ENCODE measurements at places on chromosomes 6 and 20.
A peak's percentile ranks its signal among the peaks of the same experiment; 100 is the strongest.

DNA sequence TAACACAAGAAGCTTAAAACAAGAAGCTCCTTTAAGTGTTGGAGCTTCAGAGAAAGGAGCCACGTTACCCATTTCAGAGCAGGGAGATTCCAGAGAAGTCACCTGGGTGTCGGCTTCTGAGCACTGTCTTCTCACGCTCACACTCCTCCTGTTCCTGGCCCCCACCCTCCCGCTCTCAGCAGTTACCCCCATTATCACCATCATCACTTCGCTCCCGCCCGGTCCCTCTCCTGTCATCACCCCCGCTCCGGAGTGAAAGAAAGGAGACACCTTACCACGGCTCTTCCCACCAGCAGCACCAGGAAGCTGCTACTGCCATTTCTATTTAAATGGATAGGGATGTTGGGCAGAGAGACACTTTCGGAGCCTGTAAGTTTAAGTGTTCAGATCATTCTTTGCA, 123.9 kb downstream of the GMPR start:
- DNase-seq: no peak

- peak; percentile 70 for DNase-seq
Measured at GRCh38 chr6:105424175-105424783, 21.4 kb upstream of the PREP start.

GRCh38 chr6:129643968-129644367, 66.0 kb downstream of the ARHGAP18 start:
- no peak for DNase-seq

GRCh38 chr20:19070681-19071445, 141.6 kb upstream of the SLC24A3 start:
- peak; percentile 5 for DNase-seq

- DNase-seq: peak; percentile 63
Measured at GRCh38 chr20:12203981-12204380, 286.3 kb downstream of the BTBD3 start.

DNA sequence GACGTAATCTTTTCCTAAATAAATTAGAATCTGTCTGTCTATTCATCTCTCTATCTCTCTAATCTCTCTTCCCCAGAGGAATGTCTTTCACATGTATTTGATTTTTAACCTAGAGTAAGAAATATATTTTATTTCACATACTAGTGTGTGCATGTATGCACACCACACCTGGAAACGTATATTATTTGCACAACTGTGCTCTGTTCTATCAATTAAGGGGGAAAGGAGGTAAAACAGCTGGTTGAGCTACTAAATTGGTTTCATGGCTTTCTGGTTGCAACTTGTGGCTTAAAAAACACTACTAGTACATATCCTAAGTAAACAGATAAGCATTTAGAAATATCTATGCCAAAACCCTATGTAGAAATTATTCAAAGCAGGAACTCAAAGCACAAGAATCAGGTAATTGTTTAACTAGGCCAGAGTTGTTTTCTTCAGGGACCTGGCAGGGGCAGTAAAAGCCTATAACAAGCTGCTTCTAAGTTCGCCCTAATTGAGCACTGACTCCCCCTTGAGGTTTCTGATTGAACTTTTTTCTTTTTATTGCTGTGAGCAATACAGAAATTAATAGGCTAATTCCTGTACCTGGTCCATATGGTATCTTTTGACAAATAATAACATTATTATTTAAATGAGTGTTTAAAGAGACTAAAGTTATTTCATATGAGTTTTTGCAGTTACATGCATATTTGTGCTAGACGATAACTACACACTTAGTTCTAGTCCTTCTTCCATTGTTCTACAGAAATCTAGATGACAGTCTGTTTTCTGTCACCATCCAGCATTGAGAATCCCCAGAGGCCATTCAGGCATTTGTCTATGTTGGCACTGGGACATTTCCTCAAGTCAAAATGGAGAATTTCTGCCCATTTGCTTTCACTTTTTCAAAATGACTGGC, 88.6 kb downstream of the MCHR2 start:
- DNase-seq: peak; percentile 40

DNA sequence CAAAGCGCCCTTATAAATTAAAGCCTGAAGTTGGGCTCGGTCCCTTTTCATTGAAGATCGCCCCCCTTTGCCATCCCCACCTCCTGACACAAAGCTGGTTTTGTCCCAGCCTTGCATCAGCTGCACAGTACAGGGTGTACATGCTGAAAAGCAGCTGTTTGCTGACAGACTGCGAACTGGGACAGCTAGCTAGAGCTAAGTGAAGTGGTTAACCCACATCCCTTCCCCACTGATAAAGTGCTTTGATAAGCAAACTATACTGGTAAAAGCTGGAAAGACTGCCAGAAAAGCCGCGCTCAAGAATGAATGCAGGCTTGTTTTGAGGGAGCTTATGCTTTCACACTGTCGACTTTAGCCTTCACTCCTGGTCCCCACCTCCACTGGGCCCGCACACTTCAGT, 207.3 kb downstream of the GMDS start:
- DNase-seq: no peak

DNA sequence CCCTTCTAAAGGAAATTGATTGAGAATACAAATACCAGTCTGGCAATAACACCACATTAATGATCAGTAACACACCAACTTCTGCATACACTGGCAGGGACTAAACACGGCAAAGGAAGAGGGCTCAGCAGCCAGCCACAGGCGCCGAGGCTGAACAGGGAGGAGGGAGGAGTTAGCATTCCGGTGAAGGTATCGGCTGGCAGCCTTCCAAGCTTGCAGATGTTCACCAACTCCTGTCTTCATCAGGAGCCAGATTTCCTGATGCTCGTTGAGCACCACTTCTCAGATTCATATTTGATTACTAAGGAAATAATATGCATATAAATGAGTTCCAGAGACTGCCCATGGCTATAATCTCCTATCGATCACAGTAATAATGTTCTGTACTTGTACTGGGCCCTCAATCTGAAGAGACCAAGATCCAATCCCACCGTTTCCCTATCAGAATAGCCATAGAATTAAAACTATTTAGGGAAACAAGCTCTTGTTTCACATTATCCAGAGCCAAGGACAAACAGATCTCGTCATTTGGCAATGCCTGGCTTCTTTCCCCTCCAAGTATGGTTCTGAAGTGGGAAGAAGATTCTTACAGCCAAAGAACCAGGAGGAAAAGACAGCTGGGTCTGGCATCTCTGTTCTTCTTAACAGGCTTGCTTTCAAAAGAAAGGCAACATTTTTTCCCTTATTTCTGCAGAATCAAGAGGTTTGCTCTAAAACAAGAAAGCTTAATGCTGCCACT, 42.2 kb downstream of the GFOD1 start:
- no peak for DNase-seq

- DNase-seq: no peak
Measured at GRCh38 chr6:143426026-143426425, 24.5 kb downstream of the ADAT2 start.

- no peak for DNase-seq
Measured at GRCh38 chr6:83250235-83250634, 57.1 kb downstream of the RWDD2A start.

DNA sequence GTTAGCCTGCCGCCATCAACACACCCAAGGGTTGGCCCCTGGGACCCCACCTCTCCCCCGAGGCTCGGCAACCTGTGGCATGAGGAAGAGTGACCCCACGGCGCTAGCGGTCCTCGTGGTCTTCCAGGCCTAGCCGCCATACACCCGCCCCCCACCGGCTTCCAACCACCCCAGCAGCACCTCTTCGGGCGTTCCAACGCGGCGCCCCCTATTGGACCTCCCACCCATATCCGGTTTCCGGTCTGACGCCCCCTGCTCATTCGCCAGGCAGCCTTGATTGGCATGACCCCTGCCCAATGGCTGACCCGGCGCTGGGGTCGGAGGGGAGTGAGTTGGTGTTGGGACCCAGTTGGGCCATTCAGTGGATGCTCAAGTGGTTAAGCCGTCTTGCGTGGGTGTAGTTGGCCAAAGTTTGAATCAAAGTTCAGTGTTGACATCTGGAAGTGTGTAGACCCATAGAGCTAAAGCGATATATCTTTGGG, at the start of gene GNAS-AS1:
Gene GNAS-AS1 (minus strand): TSS at position 210 of the 482 bp plus-strand sequence.
- no peak for DNase-seq

- no peak for DNase-seq
Measured at GRCh38 chr6:79946272-79947190, 822 bp downstream of the ELOVL4 start.

DNA sequence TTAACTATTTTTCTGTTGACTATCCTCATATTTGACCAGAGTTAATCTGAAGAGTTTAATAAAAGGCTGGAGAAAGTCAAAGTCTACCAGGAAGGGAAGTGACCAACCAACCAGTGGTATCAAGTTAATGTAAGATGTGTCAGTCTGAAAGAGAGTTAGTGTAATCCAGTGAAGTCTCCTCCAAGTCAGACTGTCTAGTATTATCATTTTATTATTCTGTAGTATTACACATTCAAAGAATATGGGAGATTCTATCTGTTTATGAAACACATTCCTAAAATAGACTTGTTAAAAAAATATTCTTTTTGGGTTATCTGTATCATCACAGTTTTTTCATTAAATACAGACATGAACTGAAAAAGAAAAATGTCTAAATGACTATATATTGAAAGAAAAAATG, 194.4 kb downstream of the BTBD9 start:
- peak; percentile 14 for DNase-seq

DNA sequence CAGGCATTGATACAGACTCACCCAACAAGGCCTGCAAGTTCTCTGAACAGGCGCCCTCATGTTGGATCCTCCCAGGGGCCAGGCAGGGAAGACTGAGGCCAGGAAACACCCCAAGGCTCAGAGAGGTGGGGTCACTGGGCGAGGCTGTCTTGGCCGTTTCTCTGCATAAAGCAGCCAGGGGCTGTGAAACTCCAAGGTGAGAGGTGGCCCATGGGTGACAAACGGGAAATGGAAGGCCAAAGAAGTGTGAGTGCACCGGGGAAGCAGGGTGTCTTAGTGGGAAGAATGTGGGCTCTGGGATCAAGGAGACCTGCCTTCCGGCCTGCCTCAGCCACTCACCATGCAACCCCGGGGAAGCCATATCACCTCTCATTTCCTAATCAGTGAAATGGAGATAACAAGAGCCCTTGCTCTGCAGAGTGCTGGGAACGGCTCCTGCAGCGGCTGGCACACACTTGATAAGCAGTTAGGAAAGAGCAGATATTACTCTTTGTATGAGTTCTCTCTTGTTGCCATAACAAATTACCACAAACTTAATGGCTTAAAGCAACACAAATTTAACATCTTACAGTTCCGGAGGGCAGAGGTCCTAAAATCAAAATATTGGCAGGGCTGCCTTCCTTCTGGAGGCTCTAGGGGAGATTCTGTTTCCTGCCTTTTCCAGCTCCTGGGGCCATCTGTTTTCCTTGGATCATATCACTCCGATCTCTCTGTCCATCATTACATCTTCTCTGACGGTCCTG, 168.6 kb downstream of the NFATC2 start:
- no peak for DNase-seq

GRCh38 chr6:35386989-35387388, 44.6 kb downstream of the PPARD start:
- DNase-seq: no peak

DNA sequence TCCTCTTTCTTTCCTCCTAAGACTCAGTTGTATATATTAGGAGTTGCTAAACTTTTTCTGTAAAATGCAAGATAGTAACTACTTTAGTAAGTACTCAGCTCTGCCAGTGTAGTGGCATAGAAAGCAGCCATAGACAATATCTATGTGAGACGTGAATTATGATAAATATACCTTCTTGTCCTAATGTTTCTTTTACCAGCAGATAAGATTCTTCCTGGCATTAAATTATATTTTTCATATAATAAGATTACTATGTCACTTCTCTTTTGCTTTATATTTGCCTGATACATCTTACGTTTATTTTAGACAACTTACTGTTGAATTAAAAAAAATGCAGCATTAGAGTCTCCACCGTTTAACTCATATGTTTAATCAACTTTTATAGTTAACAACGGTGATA, 51.7 kb downstream of the HDGFL1 start:
- no peak for DNase-seq

- no peak for DNase-seq
Measured at GRCh38 chr6:135784507-135784906, 67.0 kb upstream of the PDE7B start.

DNA sequence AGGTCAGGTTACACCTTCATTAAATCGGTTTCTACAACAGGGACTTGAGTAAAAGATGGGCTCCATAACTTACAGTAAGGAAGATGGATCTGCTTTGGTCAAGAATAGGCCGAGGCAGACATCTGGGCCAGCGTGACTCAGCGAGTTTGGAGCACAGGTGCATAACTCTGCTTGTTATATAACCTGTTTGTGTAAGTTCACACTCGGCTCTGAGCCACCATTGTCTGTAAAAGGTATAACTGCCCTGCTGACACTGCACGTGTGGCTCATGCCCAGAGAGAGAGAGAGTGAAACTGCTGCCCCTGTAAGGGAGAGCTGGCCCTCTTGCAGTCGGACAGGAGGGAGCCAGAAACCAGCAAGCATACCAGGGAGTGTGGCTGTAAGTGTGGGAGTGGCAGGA, 737.9 kb upstream of the SLC35B3 start:
- DNase-seq: no peak

DNA sequence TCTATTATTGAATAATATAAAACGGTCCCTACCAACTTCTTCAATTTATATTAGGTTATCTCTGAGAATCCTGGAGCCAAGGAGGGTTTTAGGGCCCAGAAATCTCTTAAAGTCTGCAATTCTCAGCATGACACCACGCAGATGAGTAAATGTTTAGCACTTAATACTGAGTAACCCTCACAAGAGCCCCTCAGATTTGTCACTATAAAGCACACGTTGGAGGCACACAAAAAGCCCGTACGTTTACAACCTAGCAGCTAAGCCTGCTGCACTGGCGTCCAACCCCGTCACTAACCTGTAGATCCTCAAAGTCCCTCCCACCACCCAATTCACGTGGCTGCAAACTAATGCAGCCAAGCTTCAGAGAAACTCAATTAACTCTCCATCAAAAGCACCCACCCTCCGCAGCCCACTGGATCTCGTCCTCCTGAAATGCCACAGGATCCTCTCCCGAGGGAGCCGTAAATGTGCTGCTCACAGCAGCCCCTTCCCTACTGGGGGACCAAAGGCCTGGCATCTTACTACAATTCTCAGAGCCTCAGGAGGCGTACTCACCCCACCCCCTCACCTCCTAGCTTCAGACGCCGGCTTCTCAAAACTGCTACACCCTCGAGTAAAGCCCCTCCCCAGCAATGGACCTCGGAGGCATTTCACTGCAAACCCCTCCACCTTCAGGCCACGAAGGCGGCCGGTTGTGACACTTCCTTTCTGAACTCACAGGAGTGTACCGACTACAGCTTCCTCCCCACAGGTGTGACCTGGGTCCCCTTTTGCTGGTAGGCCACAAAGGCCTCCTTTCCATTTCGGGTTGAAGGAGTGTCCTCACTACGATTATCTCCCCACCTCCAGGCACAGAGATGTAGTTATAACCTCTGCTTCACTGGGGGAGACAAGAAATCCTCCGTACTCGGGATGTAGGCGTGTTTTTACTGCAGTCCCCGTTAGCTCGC, 909 bp downstream of the CPNE1 start:
- peak; percentile 45 for DNase-seq

- no peak for DNase-seq
Measured at GRCh38 chr20:24493181-24493580, 23.8 kb downstream of the SYNDIG1 start.

GRCh38 chr20:31811796-31812728, 7.1 kb upstream of the MYLK2 start:
- no peak for DNase-seq

- peak; percentile 18 for DNase-seq
Measured at GRCh38 chr6:142207265-142207877, 60.3 kb downstream of the VTA1 start.
